ENCODE measurements at places on chromosomes 5 and 9.

- no peak for DNase-seq
Observed at GRCh38 chr9:129640086-129640870, 1.7 kb downstream of the ASB6 start.

GRCh38 chr5:38527475-38527874 is 29.0 kb downstream of the LIFR start:
- DNase-seq: no peak

- DNase-seq: peak; percentile 64
Observed at GRCh38 chr5:14109041-14109747, 33.9 kb upstream of the TRIO start.

DNA sequence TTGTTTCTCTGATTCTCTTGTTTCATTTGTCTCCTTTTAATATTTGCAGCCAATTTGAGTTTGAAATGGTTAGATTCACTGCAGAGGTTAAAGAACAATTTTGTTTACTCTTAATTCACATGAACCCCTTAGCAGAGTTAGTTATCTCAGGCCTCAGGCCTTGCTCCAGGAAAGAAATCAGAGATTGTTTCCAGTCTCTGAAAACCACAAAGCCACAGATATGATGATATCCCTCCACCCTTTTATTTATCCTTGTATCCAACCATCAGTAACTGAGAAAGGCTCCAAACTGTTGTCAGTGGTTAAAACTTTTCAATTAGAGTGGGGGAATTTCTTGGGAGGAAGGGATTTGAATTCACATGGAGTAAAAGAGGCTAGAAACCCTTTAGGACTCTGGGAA is 406.0 kb upstream of the DMAC1 start:
- no peak for DNase-seq

DNA sequence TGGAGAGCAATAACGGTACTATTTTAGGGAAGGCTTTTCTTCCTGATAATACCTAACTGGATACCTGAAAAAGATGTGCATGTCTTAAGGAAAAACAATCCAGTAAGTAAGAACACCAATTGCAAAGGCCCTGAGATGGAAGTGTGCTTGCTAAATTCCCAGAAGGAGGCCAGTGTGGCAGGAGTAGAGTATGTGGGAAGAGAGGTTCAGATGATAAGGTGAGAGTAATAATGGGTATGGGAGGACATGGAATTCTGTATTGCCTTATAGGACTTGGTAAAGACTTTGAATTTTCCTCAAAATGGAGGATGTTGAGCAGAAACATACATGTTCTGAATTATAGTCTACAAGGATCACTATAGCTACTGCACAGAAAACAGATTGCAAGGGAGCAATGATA is 89.3 kb downstream of the COMMD10 start:
- DNase-seq: no peak

DNA sequence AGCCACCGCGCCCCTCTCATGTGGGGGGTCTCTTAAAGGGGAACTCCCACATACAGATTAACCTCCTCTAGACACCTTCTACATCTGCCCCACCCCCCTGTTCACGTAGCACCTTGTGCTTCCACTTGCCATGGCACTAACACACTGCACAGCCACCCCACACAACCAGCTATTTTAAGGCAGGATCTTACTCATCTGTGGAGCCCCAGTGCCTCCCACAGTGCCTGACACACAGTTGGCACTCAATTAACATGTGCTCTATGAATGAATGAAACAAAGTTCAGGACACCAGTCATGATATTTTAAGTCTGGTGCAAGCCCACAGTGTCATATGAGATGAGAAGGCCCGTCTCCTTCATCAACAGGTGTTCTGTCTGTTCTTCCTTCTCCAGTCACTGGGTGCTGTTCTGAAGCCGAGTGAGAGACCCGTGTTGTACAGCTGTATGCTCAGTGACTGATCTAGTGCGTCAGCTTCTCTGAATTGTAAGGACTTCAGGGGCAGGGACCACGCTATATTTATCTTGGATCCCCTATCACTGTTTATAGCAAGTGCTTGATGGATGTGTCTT is 149.1 kb downstream of the TLE1 start:
- no peak for DNase-seq

DNA sequence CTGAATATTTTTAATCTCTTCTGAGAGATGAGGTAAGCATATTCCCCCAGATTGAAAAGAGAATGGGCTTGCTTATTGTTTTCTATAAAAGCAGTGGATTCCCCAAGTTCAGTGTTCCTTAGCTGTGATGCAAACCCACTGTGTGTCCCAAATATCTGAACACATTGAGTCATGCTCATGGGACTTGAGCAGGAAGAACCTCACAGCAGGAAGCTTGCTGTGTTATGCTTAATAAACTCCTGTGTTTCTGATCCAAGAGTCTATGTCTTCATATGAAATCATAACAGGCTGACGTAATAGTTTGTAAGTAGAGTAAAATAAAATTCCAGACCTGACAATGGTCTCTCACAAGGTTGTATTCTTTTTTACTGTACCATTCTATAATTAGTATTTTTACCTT is 24.8 kb upstream of the LOX start:
- no peak for DNase-seq

- no peak for DNase-seq
Observed at GRCh38 chr9:109496218-109496617, 1.9 kb downstream of the PTPN3 start.

DNA sequence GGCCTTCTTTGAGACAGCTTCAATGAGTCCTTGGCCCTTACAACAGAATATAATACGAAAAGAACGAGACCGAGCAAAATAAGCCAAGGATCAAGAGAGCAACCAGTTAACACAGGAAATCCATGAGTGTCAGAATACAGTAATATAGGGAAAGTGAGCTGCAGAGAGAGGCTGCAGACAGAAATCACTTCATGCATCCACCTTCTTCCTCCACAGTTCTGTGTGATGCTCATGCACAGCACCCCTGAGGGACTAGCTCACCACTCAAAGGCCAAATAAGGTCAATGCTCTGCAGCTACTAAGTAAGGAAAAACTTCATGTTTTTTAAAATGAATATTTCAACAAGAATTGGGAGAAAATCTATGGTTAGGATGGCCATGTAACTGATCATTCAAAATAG is 257.1 kb downstream of the MCTP1 start:
- no peak for DNase-seq

DNA sequence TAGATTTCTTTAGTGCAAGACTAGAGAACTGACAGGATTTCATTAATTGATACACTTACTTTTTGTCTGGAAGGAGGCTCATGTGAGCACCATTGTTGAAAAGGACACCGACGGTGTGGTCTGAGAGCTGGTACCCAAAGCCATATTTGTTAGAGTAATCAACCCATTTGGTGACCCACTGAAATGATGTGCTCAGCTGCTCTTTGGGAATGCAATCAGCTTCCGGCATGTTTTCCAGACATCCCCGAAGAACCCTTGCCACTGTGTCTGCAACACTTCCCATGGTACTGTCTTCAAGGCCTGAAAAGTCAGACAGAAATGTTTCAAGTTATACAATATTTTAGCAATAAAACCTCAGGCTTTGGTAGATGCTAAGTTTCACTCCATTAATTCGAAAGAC is 4.4 kb downstream of the PLK2 start:
- no peak for DNase-seq

- DNase-seq: no peak
Observed at GRCh38 chr5:59637884-59638580, 255.5 kb downstream of the PDE4D start.

- DNase-seq: no peak
Observed at GRCh38 chr5:60365001-60365400, 335.0 kb downstream of the DEPDC1B start.

- DNase-seq: peak; percentile 81
Observed at GRCh38 chr5:140251527-140251973, 51.4 kb downstream of the PFDN1 start.

DNA sequence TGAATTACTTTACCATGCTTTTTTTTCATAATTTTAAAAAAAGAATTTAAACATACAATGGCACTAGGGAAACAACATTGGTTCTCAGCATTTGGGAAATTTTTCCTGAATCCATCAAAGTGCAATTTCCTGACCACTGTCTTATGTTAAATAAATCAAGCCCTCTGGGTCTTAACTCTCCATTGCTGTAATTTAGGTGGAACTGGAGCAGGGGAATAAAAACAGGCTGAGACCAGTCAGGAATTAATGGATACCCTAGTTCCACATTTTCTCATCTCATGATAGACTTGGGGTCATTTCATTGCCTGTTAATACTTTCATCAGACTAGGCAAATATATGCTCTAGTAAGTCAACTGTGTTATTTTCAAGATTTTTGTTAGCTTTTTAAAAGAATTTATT is 103.1 kb downstream of the FBN2 start:
- no peak for DNase-seq

- DNase-seq: no peak
Observed at GRCh38 chr5:2588850-2589501, 162.5 kb downstream of the IRX2 start.

- DNase-seq: peak; percentile 38
Observed at GRCh38 chr5:32707418-32707997, 3.6 kb upstream of the NPR3 start.

DNA sequence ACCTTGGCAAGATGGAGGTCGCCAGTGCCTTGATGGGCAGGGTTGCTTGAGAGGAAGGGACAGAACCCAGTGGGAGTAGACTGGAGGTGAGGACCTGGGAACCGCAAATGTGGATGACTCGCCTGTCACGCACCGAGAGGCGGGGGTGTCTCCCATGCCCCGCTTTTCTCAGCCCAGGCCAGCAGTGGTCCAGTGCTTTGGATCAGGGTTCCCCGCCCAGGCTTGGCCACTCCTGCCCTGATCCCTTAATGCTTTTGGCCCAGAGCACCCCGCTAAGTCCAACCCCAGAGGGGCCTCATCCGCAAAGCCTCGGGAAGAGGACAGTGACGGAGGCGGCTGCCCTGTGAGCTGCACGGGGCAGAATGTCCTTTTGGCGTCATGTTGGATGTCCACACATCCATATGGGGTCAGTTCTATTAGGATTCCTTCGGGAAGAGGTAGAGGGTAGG is 2.4 kb downstream of the MRPS2 start:
- no peak for DNase-seq

DNA sequence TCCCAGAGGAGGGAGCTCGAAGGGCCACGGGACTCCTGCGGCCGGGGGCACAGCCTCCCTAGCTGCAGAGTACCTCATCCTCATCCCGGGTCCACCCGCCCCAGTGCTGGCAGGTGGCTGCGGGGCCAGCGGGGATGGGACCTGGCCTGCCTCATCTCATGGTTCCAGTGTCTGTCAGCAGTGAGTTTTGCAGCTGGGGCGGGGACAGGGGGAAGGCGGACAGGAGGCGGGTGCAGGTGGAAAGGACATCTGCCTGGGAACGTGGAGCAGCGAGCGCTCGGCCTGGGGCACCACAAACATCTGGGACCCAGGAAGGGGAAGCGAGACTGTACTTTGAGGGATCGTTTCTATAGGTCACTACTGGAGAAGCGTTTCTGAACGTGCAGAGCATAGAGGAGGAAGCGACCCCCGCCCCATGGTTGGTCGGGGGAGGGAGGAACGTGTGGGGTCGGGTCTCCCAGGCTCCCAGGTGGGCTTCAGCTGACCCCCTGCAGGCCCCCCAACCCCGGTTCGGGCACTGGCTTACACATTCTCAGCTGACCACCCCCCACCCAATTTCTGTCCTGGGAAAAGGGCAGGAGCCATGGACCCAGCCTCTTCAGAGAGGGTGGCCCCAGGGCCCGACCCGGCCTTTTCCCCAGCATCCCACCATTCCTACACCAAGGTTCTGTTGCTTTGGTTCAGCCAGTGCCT is 56.5 kb upstream of the NOTCH1 start:
- DNase-seq: no peak

DNA sequence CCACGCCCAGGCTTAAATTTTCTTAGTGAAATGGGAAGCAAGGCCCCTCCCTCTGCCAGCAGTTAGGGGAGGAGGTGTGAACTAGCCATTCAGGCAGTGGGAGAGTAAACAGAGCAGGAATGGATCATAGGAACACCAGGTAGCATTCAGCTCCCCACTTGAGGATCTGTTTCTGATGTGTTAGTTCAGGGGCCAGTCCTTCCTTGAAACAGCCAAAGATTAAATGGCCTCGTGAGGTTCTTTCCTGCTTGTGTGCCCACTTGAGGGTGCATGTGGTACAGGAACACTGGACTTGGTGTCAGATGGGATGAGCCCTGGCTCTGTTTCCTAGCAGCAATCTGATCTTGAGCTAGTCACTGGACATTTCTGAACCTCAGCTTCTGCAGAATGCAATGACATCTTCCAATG is 21.2 kb downstream of the FAXDC2 start:
- DNase-seq: no peak
